ENCODE measurements at places on chromosomes 6 and 20. TPM values are rescaled to one million over a fixed set of nuclear protein-coding genes. Genes with fewer than 3 reads are reported as not detected.
A peak's percentile ranks its signal among the peaks of the same experiment; 100 is the strongest.

Gene HLA-B
- 7,013 TPM for total RNA-seq

Gene PSORS1C2
- not detected for total RNA-seq

DNA sequence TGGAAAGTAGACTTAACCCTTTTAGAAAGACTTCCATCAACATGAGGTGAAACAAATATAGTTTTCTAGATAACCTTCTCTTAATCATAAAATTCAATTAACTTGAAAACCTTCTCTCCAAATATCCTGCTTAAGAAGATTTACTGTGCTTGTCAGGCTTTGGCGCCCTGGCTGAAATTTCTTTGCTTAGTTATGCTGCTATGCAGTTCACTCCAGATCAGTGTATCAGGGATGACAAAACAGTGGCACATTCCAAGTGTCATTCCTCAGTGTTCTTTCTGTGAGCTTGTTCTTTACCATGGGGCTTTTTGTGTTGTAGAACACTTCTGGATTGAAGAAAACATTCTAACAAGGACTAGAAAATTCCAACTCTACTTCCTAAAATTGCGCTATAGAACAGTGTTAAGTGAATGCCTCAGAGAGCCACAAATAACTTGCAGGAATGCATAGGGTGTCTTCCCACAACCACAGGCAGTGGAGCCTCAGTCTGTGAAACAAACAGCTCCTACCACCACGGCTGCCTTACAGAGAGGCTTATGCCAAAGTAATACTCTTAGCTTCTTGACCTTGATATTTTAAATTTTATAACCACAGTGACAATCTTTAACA lies 443.6 kb downstream of the CDC5L start:
- H3K27ac ChIP-seq, result peak overlapping the region; percentile 16
- H3K4me1 ChIP-seq, result peaks cover 31% of the 10 kb centered on the region
- peaks cover 3% of the 10 kb centered on the region for H3K36me3 ChIP-seq
- no peak for DNase-seq

Gene CRISP3
- not detected for total RNA-seq

Gene ACAT2
- 34.6 TPM for total RNA-seq

Gene IL17F
- total RNA-seq, result 0.68 TPM

GRCh38 chr6:835476-836160 lies 142.7 kb upstream of the EXOC2 start:
- H3K36me3 ChIP-seq, result no peaks in the 10 kb centered on the region
- no peak overlapping the region for H3K4me3 ChIP-seq

Gene HCRTR2
- not detected for total RNA-seq

Gene C20orf144
- 0.45 TPM for total RNA-seq

Gene SNPH
- 6.7 TPM for total RNA-seq

- H3K27ac ChIP-seq, result no peak within 1 kb of the TSS
- H3K27me3 ChIP-seq, result peaks cover 77% of the 10 kb centered on the region
- H3K4me1 ChIP-seq, result peaks cover 15% of the 10 kb centered on the region
- H3K4me3 ChIP-seq, result peak within 1 kb of the TSS; percentile 78
- DNase-seq, result no peak
- H3K36me3 ChIP-seq, result peaks cover 2% of the 10 kb centered on the region
These were observed at the start of gene VSX1 for GRCh38 chr20:25081730-25082497. Gene VSX1, minus strand, starts transcription at chr20:25082141. Its CDS starts 45 bp downstream, at chr20:25082096.

DNA sequence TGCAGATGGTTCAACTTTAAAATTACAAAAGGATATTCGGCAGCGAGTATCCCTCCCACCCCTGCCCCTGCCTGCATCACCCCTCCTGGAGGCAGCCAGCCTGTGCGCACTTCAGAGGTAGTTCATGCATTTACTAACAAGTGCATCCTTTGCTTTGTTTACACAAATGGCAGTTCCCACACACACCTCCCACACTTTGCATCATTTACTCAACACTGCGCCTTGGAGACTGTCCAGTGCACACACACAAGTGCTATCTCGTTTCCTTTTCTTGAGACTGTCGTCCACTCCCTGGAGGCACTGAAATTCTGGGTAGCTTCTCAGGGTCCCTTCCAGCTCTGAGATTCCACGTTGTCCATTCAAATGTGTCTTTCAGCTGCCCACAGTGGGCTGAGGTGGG lies 53.1 kb upstream of the VSX1 start:
- peaks cover 2% of the 10 kb centered on the region for H3K4me1 ChIP-seq
- no peak for DNase-seq
- peaks cover 38% of the 10 kb centered on the region for H3K27me3 ChIP-seq
- no peaks in the 10 kb centered on the region for H3K36me3 ChIP-seq

Gene CHRNA4
- not detected for total RNA-seq

GRCh38 chr6:48474830-48475229 lies 363.8 kb upstream of the PTCHD4 start:
- H3K4me1 ChIP-seq, result no peaks in the 10 kb centered on the region
- no peaks in the 10 kb centered on the region for H3K36me3 ChIP-seq
- no peak overlapping the region for H3K27ac ChIP-seq
- no peak for DNase-seq
- no peak overlapping the region for H3K4me3 ChIP-seq

DNA sequence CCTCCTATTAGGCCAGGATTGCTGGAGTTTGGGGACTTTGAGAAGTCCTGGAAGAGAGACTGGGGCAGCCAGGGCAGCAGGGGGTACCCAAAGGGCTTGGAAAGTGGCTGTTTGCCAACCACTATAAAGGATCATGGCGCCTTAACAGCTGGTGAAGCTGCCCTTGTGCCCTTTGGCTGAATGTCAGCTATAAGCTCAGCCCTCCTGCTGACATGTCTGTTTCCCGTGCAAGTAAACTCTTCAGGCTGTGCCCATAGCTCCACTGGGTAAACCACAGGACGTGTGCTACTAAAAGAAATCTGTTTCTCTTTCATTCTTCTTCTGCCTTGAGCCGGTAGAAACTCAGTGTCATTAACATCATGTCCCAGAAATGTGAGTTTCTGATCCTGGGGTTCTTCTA lies 97.3 kb downstream of the CAP2 start:
- H3K4me3 ChIP-seq, result no peak overlapping the region
- peaks cover 79% of the 10 kb centered on the region for H3K27me3 ChIP-seq
- peaks cover 8% of the 10 kb centered on the region for H3K4me1 ChIP-seq
- no peak for DNase-seq

DNA sequence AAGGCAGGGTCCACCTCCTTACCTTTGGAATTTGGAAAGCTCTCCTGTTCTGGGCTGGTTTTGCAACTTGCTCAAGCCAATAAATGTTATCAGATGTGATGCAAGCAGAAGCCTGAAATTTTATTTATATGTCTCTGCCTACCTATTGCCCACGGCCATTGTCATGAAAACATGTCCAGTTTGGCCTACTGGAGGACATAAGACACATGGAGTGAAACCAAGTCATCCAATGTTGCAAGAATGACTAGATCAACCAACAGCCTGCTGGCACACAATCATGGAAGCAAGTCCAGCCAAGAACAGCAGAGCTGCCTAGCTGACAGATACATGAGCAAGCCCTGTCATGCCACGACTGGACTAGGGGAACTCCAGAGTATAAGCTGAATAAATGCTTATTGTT lies 56.7 kb upstream of the IRAK1BP1 start:
- H3K27ac ChIP-seq, result no peak overlapping the region
- no peak overlapping the region for H3K4me3 ChIP-seq
- no peak for DNase-seq
- H3K4me1 ChIP-seq, result no peaks in the 10 kb centered on the region

DNA sequence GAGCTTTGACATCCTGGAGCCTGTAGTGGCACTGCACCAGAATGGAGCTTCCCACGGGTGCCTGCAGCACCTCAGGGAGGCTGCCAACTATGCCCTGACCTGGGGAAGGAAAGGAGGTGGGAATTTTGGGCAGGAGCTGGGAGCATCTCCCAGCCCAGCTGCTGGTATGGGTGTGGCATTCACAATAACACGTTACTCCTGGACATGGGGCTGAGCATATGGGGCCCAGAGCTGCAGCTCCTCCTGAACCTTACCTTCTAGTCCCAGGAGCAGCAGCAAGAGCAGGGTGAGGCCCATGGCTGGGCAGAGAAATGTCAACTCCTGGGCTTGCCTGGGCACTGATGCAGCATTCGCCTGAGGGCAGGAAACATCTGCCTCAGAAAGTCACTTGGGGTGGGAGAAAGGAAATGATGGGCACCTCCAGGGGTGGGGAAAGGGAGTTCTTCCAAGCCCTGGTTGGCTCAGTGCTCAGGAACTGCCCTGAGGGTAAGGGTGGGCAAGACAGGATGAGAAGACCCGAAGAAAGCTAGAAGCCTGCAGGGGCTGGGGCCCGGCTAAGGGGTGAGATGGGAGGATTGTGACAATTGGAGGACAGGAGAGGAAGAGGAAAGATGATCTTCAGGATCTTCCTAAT lies at the start of gene TREML1:
TSS of gene TREML1 (minus strand) at position 356 of the 634 bp plus-strand sequence. CDS start at position 297, 59 bp downstream.
- no peak within 1 kb of the TSS for H3K4me3 ChIP-seq
- H3K4me1 ChIP-seq, result peaks cover 12% of the 10 kb centered on the region
- H3K36me3 ChIP-seq, result no peaks in the 10 kb centered on the region

Gene SEL1L2
- not detected for total RNA-seq

DNA sequence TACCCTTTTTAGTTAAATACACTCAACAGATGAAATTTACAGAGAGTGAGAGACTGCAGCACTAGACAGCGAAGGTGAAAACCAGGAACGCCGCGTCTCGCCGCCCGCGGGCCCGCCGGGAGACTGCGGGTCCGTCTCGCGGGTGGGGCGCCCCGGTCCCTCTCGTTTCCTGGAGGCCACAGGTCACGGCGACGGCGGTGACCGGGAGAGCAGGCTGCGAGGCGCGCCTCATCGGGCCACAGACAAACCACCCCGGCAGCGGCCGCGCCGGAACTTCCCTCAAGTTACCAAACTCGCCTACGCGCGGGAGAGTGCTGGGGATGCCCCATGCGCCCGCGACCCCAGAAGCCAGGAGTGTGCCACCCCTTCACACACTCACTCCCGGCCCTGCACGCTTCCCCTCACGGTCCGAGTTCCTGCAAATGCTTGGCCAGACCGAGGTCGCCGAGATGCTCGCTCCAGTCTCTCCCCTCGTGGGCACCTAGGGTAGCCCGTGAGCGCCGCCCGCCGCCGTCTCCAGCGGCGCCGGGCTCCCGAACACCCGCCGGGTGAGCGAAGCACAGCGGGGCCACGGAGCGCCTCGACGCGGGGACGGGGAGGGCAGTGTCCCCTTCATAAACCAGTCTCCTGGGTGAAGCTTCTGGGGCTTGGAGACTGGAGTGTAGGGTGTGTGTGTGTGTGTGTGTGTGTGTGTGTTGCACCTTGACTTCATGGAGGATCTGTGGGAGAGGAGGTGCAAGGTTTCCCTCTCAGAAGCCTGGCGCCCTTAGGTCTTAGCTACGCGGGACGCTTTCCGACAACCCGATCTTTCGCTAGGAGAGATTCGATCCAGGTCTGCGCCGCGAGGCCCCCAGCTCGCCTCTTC lies 1.4 kb downstream of the BACH2 start:
- H3K27ac ChIP-seq, result peak overlapping the region; percentile 89
- peaks cover 9% of the 10 kb centered on the region for H3K27me3 ChIP-seq
- H3K4me1 ChIP-seq, result peaks cover 28% of the 10 kb centered on the region
- DNase-seq, result peak; percentile 50
- H3K4me3 ChIP-seq, result peak overlapping the region; percentile 93

GRCh38 chr20:59416916-59417315 lies 116.5 kb downstream of the EDN3 start:
- H3K36me3 ChIP-seq, result peaks cover 4% of the 10 kb centered on the region
- no peak overlapping the region for H3K4me3 ChIP-seq
- H3K27ac ChIP-seq, result no peak overlapping the region

- no peaks in the 10 kb centered on the region for H3K4me1 ChIP-seq
- no peaks in the 10 kb centered on the region for H3K36me3 ChIP-seq
- peaks cover 9% of the 10 kb centered on the region for H3K27me3 ChIP-seq
- no peak overlapping the region for H3K4me3 ChIP-seq
These were observed 1285.8 kb upstream of the CITED2 start for GRCh38 chr6:140660295-140660694.

DNA sequence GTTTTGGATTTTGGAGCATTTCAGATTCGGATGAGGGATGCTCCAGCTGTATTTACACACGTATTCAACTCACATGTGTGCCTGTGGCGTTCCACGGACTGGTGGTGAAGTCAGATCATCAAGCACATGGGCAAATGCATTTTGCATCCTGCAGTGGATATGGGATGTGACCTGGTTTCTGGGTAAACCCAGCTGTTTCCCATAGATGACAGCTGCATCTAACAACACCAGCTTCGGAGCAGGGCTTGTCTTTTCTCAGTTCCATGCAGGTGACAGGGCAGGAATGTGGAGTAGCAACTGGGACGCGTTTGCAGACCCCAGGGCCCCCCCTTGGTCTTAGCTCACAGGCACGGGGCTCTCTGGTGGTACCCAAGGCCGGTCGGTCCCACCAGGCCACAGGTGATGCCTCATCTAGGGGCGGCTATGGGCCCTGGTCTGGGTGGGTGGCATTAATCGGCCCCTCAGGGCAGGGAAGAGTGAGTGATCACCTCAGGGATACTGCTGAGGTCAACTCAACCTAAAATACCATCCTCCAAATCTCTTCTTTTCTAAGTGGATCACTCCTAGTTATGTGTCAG lies 83.2 kb downstream of the RAMACL start:
- no peak overlapping the region for H3K27ac ChIP-seq
- peaks cover 7% of the 10 kb centered on the region for H3K36me3 ChIP-seq
- peaks cover 5% of the 10 kb centered on the region for H3K4me1 ChIP-seq
- DNase-seq, result no peak
- H3K27me3 ChIP-seq, result no peaks in the 10 kb centered on the region
- H3K4me3 ChIP-seq, result no peak overlapping the region

- H3K27ac ChIP-seq, result no peak overlapping the region
- DNase-seq, result no peak
- peaks cover 19% of the 10 kb centered on the region for H3K4me1 ChIP-seq
- H3K27me3 ChIP-seq, result no peaks in the 10 kb centered on the region
- no peak overlapping the region for H3K4me3 ChIP-seq
These were observed 110.5 kb downstream of the B3GAT2 start for GRCh38 chr6:70846207-70846835.

DNA sequence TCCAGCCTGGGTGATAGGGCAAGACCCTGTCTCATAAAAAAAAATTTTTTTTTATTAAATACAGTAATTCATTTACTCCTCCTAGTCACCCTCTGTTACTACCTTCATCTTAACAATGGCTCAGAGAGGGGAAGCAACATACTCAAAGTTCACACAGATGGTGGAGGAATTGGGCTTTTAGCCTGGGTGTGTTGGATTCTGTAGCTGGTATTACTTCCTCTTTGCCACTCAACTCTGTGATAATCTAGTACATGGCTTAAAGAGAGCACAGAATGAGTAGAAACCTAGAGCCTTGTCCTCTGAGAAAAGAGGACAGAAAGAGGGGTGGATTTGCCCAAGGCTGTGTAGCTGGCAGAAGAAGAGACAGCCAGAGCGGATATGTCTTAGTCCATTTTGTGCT lies 96.6 kb downstream of the DLGAP4 start:
- no peak overlapping the region for H3K27ac ChIP-seq
- H3K27me3 ChIP-seq, result peaks cover 63% of the 10 kb centered on the region
- H3K4me3 ChIP-seq, result no peak overlapping the region
- DNase-seq, result no peak

DNA sequence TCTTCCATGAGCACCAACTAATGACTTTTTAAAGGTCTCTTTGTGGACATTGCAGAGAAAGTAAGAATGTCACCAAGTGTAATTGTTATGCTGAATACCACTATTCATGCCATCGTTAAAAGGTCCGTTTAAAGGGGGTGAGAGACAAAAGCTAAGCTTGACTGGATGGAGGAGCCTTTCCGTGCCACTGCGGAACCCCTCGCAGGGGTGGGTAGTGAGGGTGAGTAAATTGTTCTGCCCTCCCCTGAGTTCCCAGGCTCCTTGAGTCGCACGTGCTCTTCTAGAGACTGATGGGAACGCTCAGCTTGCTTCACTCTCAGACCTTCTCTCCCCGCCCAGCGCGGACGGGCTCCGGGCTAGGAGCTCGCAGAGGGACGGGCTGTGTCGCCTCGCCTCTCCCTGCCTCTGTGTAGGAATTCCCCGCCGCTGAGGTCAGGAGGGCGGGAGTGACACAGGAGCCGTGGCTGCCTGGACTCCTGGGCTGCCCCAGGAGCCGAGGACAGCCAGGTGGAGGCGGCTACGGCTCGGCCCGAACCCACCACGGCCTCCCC lies 314.8 kb upstream of the QKI start:
- DNase-seq, result no peak
- H3K27me3 ChIP-seq, result peaks cover 17% of the 10 kb centered on the region
- H3K27ac ChIP-seq, result no peak overlapping the region
- peaks cover 2% of the 10 kb centered on the region for H3K4me1 ChIP-seq
- H3K4me3 ChIP-seq, result no peak overlapping the region
